Esophagus (tissue), 2 donors: ENCODE measurements at places on chromosomes 5 and 9. TPM values are rescaled to one million over a fixed set of nuclear protein-coding genes. Genes with fewer than 3 reads are reported as not detected.

The HTR1A gene
- polyA plus RNA-seq: not detected

The ARSI gene
- 0.77 TPM for polyA plus RNA-seq

The IL11RA gene
- polyA plus RNA-seq: 7.1 TPM

The C5orf63 gene
- polyA plus RNA-seq: 4.5 TPM

The IFNA13 gene
- polyA plus RNA-seq: not detected

The MRNIP gene
- 12.2 TPM for polyA plus RNA-seq

The SPINK13 gene
- polyA plus RNA-seq: not detected

The WDR38 gene
- polyA plus RNA-seq: not detected

The CNTNAP3B gene
- polyA plus RNA-seq: 8.8 TPM

The PROB1 gene
- 0.48 TPM for polyA plus RNA-seq

The ZDHHC21 gene
- 6.7 TPM for polyA plus RNA-seq

The SPINK1 gene
- polyA plus RNA-seq: 0.76 TPM

The NDFIP1 gene
- polyA plus RNA-seq: 24.4 TPM

The PRUNE2 gene
- polyA plus RNA-seq: 40.7 TPM

The SLC27A6 gene
- 0.98 TPM for polyA plus RNA-seq

The PRR7 gene
- 2.0 TPM for polyA plus RNA-seq

The FYB1 gene
- polyA plus RNA-seq: 1.4 TPM

The UBE2QL1 gene
- 0.16 TPM for polyA plus RNA-seq

The GALT gene
- polyA plus RNA-seq: 27.3 TPM

The RCL1 gene
- polyA plus RNA-seq: 10.8 TPM

The MCTP1 gene
- 0.91 TPM for polyA plus RNA-seq
